ENCODE measurements at places on chromosomes 5 and 9.

GRCh38 chr5:6545036-6545693, 87.7 kb downstream of the NSUN2 start:
- DNase-seq = no peak

- DNase-seq = no peak
Observed at GRCh38 chr5:145473042-145473642, 362.0 kb downstream of the PRELID2 start.

DNA sequence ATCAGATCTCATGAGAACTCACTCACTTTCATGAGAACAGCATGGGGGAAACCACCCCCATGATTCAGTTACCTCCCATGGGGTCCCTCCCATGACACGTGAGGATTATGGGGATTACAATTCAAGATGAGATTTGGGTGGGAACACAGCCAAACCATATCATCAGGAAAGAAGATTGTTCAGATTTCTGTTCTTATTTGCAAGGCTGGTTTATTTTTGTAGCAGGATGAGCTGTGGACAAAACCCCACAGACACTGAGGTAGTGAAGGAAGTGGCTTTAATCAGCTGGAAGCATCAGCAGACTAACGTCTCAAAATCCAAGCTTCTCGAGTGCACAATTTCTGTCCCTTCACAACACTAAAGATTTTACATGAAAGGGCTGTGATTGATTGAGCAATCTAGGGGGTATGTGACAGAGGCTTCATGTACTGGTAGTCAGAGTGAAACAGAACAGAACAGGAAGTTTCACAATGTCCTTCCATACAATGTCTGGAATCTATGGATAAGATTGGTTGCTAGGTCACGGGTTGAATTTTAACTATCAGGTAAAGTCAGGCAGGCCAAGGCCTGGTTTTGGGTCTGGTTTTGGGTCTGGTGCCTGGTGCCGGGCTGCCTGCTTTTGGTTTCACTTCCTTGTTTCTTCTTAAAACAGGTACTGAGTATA, 91.3 kb upstream of the ZNF366 start:
- DNase-seq = no peak

- no peak for DNase-seq
Observed at GRCh38 chr5:125160787-125161502, 414.5 kb upstream of the ZNF608 start.

DNA sequence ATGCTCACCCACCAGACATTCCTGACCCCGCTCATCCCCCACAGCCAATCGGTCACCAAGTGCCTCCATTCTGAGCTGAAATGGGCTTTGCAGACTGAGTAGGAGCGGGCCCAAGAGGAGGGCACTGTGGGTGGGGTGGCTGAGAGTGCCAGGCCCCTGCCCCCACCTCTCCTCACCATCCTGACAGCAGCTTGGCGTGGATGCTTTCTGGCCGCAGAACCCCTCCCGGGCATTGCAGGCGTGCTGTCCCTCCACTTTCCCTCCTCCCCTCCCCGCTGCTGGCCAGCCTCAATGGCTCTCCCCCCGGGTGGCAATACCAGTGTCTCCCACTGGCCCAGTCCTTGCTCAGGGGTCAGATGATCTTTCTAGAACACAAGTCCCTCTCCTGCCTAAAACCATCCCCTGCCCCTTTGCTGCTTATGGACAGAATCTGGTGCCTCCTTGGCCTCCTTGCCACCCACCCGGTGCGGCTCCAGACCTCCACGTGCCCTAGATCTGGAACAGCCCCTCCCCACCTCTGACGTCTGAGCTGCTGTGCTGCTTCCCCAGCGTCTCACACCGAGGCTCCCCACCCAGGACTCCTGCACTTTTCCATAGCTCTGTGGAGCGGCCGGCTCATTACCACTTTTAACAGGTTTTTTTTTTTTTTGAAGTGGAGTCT, 6.1 kb downstream of the FLT4 start:
- DNase-seq = no peak

DNA sequence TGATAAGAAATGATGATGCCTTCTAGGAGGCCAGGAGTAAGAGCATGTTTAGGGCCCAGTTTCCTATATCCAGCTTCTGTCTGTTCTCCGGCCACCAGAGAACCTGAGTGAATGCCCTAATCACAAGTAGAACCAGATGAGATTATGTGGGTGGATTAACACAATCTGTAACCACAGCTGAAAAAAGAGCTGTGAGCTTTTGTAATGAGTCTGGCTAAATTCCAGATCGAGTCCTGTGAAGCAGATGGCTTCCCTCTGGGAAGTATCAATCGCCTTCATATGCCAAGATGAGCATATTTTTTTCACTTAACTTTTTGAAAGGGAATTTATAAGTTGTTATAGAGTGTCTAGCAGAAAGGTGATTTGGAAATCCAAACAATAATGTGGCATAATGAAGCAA, 99.8 kb downstream of the NNT start:
- DNase-seq = peak; percentile 40

DNA sequence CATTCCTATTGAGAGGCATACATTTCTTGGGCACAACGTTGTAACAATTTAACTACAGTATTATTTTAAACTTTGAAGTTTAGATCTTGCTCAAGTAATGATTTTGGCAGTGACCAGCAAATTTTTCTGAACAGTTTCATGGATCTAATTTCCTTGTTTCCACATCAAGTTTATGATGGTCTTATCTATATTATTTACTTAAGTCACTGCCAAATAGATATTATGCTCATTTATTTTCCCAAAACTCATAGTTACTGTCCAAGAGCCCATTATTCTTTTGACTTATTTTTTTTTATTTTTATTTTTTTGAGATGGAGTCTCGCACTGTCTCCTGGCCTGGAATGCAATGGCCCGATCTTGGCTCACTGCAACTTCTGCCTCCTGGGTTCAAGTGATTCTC, 86.5 kb upstream of the TLE4 start:
- no peak for DNase-seq

GRCh38 chr5:43038496-43038989, 1.6 kb downstream of the ANXA2R start:
- DNase-seq = no peak

GRCh38 chr9:85897848-85898247, 43.1 kb upstream of the NAA35 start:
- DNase-seq = no peak

DNA sequence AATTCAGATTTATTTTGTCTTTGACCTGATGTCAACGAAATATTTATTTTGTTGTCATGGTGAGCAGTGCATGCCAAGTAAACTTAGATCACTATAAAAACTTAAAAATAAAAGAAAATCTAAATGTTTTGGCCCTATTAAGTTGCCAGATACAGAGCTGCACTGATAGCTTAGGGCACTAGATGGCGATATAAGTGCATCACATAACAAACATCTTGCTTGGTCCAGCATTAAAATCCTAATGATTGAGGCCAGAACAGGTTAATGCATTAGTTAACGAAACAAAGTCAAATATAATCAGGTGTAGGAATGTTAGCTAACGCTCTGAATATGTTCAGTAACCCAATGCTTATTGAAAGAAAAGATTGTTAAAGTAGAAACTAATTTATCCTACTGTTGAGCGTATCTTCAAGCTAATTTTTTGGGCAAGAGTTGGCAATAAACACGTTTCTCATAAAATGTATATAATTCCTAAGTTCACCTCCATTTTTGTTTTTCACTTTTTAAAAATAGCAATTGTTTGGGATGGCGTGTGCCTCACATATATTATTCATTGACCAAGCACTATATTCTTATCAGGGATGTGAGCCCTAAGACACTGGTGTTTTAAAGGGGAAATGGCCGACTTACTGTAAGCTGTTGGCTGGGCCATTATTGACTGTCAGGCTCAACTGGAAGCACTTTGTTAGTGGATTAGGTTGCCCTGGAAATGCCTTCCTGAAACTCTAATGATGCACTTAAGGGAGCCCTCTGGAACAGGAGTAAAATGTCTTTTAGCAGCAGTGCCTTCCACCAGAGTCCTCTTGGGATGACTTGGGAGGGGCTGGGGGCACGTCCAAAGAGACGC, 33.3 kb downstream of the KCTD16 start:
- DNase-seq = peak; percentile 47

- DNase-seq = no peak
Observed at GRCh38 chr9:71271602-71272001, 150.2 kb upstream of the TRPM3 start.

GRCh38 chr5:80242849-80243248, 13.0 kb downstream of the SERINC5 start:
- DNase-seq = no peak

DNA sequence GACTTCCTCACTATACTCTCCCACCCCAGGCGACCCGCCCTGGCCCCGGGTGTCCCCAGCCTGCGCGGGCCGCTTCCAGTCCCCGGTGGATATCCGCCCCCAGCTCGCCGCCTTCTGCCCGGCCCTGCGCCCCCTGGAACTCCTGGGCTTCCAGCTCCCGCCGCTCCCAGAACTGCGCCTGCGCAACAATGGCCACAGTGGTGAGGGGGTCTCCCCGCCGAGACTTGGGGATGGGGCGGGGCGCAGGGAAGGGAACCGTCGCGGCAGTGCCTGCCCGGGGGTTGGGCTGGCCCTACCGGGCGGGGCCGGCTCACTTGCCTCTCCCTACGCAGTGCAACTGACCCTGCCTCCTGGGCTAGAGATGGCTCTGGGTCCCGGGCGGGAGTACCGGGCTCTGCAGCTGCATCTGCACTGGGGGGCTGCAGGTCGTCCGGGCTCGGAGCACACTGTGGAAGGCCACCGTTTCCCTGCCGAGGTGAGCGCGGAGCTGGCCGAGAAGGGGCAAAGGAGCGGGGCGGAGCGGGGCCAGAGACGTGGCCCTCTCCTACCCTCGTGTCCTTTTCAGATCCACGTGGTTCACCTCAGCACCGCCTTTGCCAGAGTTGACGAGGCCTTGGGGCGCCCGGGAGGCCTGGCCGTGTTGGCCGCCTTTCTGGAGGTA, 2.1 kb downstream of the CA9 start:
- DNase-seq = peak; percentile 57

- DNase-seq = no peak
Observed at GRCh38 chr5:15791274-15791673, 291.3 kb downstream of the FBXL7 start.

Measured in AG20443 (cell line).